ENCODE measurements at places on chromosomes 7 and 10.

GRCh38 chr7:148116195-148116594 is 474.4 kb upstream of the C7orf33 start:
- DNase-seq, result no peak

GRCh38 chr7:134690016-134690415 is 43.4 kb downstream of the BPGM start:
- peak; percentile 75 for DNase-seq

GRCh38 chr7:42736931-42737330 is 174.9 kb downstream of the C7orf25 start:
- no peak for DNase-seq

GRCh38 chr7:134315679-134316538 is 821 bp downstream of the SLC35B4 start:
- peak; percentile 25 for DNase-seq

- DNase-seq, result no peak
Observed at GRCh38 chr7:31688372-31688771, 1.4 kb downstream of the PPP1R17 start.

- no peak for DNase-seq
Observed at GRCh38 chr7:38232502-38233366, 40.7 kb downstream of the TARP start.

DNA sequence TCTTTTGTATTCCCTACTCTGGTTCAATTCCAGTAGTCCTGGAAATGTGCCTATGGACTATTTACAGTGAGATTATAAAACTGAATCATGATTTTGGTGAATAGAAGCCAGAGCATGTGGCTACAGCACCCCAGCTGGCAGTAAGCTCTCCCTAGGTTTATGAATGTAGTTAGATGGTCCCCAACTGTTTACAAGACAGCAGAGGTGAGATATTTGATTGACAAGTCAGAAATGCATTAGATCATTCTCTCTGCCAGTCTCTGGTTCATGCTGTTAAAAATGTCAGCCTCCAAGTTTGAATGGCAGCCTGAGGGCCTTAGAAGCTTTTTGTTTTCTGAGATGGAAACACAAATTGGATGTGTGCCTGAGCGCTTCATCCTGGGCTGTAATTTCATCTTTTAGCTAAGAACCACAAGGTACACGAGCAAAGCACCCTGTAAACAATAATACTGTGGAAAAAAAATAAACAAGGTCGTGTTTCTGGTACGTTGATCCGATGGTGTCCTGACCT is 85.0 kb downstream of the BTRC start:
- DNase-seq, result no peak

DNA sequence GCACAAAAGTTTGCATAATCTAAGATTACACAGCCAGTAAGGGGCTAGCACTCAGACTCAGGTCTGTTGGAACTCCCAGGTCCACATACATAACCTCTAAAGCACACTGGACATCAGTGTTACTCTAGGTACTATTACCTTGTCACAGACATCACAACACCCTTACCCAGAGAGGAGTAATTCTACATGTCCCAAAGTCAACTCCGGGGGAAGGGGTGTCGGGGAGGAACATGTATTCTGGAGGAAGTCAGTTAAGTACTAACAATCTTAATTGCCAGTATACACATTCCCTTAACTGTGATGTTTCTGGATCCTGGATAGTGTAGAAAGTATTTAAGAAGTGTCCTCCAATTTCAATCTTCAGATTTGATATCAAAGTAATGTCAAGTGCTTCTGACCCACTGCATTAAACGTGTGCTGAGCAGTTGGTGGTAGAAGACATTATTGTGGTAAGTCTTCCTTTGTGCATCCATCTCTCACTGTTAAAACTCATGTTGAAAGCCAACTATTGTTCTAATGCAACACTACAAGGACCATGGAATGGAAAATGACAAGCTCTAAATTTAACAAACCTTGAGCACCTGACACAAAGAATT is 155.4 kb downstream of the CRPPA start:
- no peak for DNase-seq

GRCh38 chr7:32447218-32447617 is 43.0 kb downstream of the LSM5 start:
- no peak for DNase-seq

GRCh38 chr7:91310830-91311460 is 46.7 kb downstream of the FZD1 start:
- peak; percentile 22 for DNase-seq

GRCh38 chr7:82566752-82567151 is 123.2 kb upstream of the CACNA2D1 start:
- no peak for DNase-seq

GRCh38 chr10:42987575-42987974 is 89.3 kb upstream of the RET start:
- DNase-seq, result no peak

GRCh38 chr10:99665304-99665703 is 6.0 kb downstream of the ENTPD7 start:
- no peak for DNase-seq

- DNase-seq, result no peak
Observed at GRCh38 chr10:126525326-126525725, 137.0 kb upstream of the ADAM12 start.

GRCh38 chr10:125127110-125127509 is 33.3 kb downstream of the CTBP2 start:
- DNase-seq, result no peak

GRCh38 chr7:24477398-24478136 is 95.7 kb upstream of the PALS2 start:
- peak; percentile 83 for DNase-seq

DNA sequence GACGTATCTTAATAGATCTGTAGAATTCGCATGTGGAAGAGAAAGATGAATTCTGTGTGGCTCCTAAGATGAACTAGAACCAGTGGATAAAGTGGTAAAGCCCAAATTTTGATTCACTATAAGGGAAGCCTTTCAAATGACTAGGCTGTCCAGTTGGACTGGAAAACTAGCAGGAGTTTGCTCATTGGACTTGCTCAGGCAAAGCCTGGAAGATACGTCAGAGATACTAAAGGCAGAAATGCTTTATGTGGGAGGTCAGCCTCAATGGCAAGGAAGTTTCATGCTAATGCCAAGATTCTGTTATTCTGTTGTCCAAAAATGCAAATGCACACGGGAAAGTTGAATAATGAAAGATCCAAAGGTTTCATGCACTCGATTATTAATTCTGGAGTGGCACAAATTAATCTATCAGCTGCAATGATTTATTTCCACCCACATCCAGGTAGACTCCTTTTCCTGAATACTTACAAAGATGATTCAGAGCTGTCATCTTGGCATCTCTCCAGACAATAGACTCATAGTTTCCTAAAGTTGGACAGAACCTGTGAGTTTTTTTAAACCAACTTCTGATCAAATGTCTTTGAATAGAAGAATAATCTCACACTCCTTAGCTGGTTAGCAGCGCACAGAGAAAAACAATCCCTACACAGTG is 20.5 kb upstream of the PPP1R3C start:
- DNase-seq, result peak; percentile 86

GRCh38 chr10:69865450-69865849 is 63.7 kb downstream of the COL13A1 start:
- DNase-seq, result no peak

All from fibroblast of pulmonary artery (primary cell).